Left lung (tissue), 14 donors: ENCODE measurements at places on chromosomes 3 and 15. TPM values are rescaled to one million over a fixed set of nuclear protein-coding genes. Genes with fewer than 3 reads are reported as not detected.

- DNase-seq = peak; percentile 63
Observed at GRCh38 chr3:182327196-182327681, 466.1 kb upstream of the ATP11B start.

Gene WDR76
- polyA plus RNA-seq = 15.0 TPM

Gene ZKSCAN7
- polyA plus RNA-seq = 17.9 TPM

GRCh38 chr3:187734841-187735240 lies 10.4 kb downstream of the BCL6 start:
- no peak for DNase-seq

Gene GOLGA8M
- polyA plus RNA-seq = 6.0 TPM
